CMK (cell line): ENCODE measurements at places on chromosomes 6 and 20.

DNA sequence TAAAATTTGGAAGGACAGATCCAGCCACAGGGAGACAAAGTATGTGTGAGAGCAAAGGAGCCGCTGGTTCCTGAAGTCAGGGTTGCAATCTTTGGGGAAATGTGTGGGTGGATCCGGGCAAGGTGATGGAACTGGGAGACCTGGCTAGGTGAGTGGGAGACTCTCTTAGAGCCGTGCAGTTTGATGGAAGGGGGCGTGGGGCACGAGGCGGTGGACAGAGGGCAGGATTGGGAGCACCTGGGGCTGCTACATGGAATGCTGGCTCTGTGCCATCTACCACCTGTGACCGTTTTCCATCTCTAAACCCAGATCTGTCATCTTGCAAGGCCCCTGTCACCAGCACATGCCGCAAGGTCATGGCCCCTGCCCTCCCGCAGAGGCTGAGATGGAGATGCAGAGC is 268.4 kb downstream of the SMOC2 start:
- DNase-seq, result no peak

- no peak for DNase-seq
Measured at GRCh38 chr20:51388756-51389542, 153.6 kb downstream of the NFATC2 start.

GRCh38 chr6:166467436-166468000 is 84.8 kb upstream of the MPC1 start:
- no peak for DNase-seq

DNA sequence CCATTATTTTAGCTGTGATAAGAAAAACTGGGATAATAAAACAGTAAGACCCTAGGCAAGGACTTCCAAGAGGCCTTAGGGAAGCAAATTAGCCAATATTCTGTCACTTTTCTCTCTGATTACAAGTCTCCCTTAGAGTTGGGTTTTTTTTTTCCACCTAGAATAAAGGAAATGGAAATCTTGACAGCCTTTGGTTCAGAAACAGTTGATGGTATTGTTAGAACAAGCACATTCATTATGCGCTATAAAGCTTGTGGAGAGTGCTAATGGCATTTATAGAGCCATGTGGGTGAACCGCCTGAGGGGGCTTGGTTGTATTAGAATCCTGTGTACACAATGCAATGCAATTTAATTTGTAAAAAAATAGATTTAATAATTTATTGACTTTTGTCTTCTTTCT is 88.9 kb upstream of the OGFRL1 start:
- no peak for DNase-seq

- DNase-seq, result no peak
Measured at GRCh38 chr6:43770372-43771209, 580 bp downstream of the VEGFA start.

- no peak for DNase-seq
Measured at GRCh38 chr6:165484178-165484889, 174.9 kb upstream of the C6orf118 start.
